ENCODE measurements at places on chromosomes 4 and X. TPM values are rescaled to one million over a fixed set of nuclear protein-coding genes. Genes with fewer than 3 reads are reported as not detected.

GRCh38 chr4:176964116-176964691 is 171.5 kb upstream of the VEGFC start:
- DNase-seq = no peak

- DNase-seq = no peak
Observed at GRCh38 chr4:46975812-46976553, 17.4 kb downstream of the GABRA4 start.

- no peak for DNase-seq
Observed at GRCh38 chr4:174210952-174211490, 72.4 kb downstream of the FBXO8 start.

Gene TMEM47
- total RNA-seq = 63.7 TPM

Gene GABRG1
- not detected for total RNA-seq

Gene TMSB15C
- 3.4 TPM for total RNA-seq
